Uterus (tissue), 4 donors: ENCODE measurements at places on chromosomes 3 and 15. TPM values are rescaled to one million over a fixed set of nuclear protein-coding genes. Genes with fewer than 3 reads are reported as not detected.

The RHO gene
- total RNA-seq = not detected

The GOLGA6L10 gene
- total RNA-seq = 2.8 TPM

The GADL1 gene
- not detected for total RNA-seq

The SLC12A1 gene
- not detected for total RNA-seq

DNA sequence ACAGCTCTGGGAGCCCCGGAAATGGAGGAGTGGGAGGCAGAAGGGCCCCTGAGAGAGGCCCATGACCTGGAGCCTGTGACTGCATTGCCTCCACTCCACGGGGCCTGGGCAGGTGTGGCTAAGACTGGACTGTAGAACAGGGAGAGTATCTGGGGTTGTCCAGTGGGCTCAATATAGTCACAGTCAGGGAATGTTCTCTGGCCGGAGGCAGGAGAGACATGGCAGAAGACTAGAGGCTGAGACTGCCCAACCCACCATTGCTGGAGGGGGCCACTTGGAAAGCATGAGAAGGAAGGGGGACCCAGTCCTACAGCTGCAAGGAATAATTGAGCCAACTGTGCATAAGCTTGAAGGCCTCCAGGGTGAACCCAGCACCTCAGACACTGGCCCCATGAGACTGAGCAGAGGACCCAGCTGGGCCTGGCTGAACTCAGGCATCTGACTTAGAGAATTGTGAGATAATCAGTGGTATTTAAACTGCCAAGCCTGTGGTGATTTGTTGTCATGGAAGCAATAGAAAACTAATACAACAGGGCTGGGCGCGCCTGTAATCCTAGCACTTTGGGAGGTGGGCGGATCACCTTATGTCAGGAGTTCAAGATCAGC is 33.1 kb downstream of the NIPA2 start:
- no peaks in the 10 kb centered on the region for H3K36me3 ChIP-seq
- H3K4me1 ChIP-seq = no peaks in the 10 kb centered on the region
- H3K4me3 ChIP-seq = no peak overlapping the region
